Right ventricle myocardium inferior (tissue), 1 donor: ENCODE measurements at places on chromosomes 1 and 21. TPM values are rescaled to one million over a fixed set of nuclear protein-coding genes. Genes with fewer than 3 reads are reported as not detected.

GRCh38 chr1:180720753-180721152, 88.9 kb downstream of the XPR1 start:
- DNase-seq, result no peak

GRCh38 chr1:15966081-15966955, 9.6 kb downstream of the ZBTB17 start:
- no peak for DNase-seq

GRCh38 chr1:199545780-199546179, 481.7 kb upstream of the NR5A2 start:
- no peak for DNase-seq

DNA sequence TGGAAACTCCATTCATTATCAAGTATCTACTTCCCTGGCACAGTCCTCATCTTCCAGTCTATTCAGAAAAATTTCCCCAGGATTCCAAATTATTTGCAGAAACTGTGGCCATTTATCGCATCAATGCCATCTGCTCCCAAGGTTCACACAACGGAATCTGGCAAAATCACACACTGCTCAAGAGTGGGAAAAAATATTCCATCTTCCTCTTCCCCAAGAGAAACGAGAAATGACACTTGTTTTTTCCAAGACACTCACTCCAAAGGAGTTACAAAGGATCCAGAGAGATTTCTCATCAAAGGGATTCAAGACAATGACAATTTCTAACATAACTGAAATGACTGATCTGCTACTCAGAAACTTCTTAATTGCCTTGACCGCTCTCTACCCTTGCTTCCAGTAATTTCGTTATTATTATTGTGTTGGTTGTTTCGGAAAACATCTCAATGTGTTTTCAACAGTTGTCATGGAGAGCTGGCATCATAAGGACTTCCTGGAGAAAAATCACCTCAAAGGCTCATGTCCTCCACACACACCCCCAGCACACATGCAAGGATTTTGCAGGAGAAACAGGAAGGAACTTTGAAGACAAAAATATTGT, 128.0 kb downstream of the PSMG1 start:
- no peak for DNase-seq

DNA sequence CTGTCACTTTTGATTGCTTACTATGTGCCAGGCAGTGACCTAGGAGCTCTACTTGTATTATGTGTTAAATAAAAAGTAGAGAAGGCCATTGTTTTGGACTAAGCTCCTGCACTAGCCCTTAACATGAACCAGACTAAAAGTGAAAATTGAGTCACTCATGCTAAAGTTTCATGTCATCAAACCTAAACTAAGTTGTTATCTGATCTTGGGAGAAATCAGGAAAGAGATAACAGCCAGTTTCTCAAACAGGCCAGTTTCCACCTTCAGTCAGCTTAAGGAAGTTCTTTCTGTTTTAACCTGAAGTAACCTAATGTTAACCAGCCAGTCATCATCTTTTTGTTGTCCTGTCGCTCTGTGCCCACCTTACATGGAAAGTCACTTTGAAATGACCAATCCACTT, 102.1 kb upstream of the MARK1 start:
- DNase-seq, result no peak

GRCh38 chr1:234262754-234263105, 110.5 kb upstream of the COA6 start:
- no peak for DNase-seq

DNA sequence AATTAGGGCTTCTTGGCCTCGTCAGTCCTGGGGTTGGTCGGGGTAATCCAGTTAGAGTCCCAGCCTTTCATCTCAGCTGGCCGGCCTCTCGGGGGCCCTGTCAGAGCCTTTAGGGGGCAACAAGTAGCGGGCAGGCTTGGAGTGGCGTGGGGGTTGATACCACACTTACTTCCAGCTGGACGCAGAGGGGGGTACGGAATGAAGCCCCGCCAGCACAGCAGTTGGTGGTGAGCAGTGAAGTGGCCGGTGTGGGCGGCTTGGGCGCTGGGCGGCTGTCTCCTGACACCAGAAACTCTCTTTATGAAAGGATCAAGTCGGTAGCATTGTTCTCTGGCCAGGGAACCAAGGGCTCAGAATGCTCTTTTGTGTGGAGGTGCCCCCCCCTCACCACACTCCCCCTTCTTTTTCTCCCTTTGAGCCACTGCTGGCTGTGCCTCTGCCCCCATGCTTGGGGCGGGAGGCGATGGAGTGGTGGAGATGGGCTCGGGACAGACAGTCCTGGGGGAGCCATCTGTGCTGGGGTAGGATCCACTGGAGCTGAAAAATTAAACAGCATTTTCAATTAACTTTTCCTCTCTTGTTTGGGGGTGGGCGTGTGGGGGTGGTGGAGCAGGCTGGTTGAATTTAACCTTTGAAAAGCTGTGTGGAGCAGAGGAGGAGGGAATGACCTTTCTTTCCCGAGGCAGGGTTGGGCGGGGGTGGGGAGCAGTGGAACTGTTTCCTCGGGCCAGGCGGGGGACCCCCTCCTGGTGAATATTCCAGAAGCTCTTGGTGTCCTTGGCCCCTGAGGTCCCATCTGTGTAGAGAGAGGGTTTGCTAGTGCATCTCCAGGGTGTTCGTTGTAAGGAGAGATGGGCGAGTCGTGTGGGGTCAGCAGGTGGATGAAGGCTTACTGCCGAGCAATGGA, 102.7 kb downstream of the RNF220 start:
- DNase-seq, result no peak

GRCh38 chr1:154773551-154773950, 96.5 kb downstream of the KCNN3 start:
- DNase-seq, result no peak

Gene LRRC7
- 3.3 TPM for total RNA-seq

- DNase-seq, result no peak
Observed at GRCh38 chr1:46412893-46413595, 18.9 kb downstream of the FAAH start.

GRCh38 chr1:1945782-1946393, 26.8 kb upstream of the TMEM52 start:
- DNase-seq, result peak; percentile 60

Gene FCRL5
- total RNA-seq, result not detected

DNA sequence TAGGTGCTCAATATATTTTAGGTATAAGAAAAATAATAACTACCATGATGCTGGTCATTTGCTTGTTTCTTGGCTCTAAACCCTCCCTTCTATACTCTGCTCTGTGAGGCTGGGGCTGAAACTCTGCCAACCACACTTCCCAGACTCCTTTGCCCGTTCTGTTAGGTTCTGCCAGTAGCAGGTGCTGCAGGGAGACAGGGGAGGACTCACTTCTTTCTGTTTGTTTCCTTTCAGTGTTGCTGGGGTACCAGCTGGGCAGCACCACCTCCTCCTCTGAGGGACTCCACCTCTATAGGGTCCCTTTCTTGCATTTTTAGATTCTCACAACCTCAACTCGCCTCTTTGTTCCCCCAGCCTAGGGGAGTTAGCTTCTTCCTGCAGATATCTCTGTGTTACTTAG, 17.0 kb upstream of the SH2D2A start:
- no peak for DNase-seq

DNA sequence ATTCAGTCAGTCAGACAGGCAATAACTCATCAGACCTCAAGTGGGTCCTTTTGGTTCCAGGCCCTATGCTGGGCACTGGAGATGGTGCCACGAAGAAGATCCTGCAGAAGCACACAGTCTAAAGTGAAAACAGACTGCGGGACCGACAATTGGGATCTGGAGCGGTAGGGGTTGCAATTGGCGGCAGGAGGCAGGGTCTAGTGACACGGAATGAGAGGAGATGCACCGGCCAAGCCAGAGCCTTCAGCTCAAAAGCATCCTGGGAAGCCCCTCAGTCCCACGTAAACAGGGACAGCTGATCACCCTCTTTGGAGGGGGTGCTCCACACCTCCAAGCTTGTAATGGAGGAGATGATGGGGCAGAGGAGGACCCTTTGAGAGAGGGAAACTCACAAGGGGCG, 56.2 kb downstream of the KLHDC7A start:
- DNase-seq, result no peak

Gene NBPF10
- total RNA-seq, result 0.62 TPM

Gene MCOLN2
- 0.19 TPM for total RNA-seq

Gene NBPF11
- 3.4 TPM for total RNA-seq

DNA sequence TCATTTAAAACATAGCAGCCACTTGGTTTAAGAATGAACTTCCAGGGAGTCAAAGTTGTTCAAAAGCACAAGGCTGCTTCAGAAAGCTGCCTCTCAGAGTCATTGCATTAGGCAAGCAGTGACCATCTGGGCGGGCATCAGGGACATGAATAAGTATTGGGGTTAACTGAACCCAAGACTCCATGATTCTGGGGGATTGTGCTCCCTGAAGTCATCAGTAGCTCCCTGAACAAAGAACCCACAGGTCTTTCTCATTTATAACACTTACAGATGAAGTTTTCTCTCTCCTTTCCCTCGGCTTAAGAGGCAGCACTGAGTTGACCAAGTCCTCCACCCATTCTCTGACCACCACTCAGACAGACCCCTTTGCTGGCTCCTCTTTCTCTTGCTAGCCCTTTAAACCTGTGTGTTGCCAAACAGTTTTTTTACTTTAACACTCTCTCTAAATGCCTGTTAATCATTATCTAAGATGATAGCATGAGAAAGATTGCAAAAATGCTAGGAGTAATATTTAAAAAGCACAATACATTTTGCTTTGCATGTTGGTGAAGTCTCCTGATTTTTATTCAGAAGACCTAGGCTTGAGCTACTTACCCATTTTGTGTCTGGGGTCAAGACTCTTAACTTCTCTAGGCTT, 77.0 kb upstream of the ARHGAP29 start:
- no peak for DNase-seq

Gene EFNA4
- 2.1 TPM for total RNA-seq

Gene PLA2G2A
- total RNA-seq, result 332 TPM

- no peak for DNase-seq
Observed at GRCh38 chr1:39761557-39762260, 9.4 kb downstream of the OXCT2 start.

Gene GJB5
- not detected for total RNA-seq

Gene RPE65
- not detected for total RNA-seq

Gene MYOG
- not detected for total RNA-seq

DNA sequence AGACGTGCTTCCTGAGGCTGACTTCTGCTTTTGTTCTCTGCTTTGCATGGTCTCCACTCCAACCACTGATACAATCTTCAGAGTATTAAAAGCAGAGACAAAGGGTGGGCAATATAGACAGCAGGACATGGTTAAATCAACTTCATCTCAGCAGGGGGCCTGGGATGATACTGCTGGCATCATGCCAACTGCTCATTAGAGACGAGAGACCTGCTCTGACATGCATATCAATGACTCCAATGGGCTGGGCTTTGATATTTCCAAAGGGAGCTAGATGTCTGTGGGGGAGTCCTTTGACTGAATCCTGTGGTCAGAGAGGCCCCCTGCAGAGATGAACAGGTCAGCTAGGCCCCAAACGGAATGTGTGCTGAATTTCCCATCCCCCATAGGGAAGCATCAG, 106.6 kb downstream of the ACTL8 start:
- DNase-seq, result no peak

GRCh38 chr1:46254668-46255067, 7.1 kb downstream of the RAD54L start:
- no peak for DNase-seq

- no peak for DNase-seq
Observed at GRCh38 chr1:65827346-65827745, 34.7 kb downstream of the PDE4B start.

- no peak for DNase-seq
Observed at GRCh38 chr1:188017921-188018320, 1189.2 kb downstream of the PLA2G4A start.

Gene OR10R2
- not detected for total RNA-seq

- no peak for DNase-seq
Observed at GRCh38 chr1:175947771-175948170, 204.4 kb upstream of the TNR start.

- peak; percentile 87 for DNase-seq
Observed at GRCh38 chr21:42262831-42263231, 43.9 kb downstream of the ABCG1 start.

- no peak for DNase-seq
Observed at GRCh38 chr1:189819751-189820150, 657.9 kb downstream of the BRINP3 start.

Gene ZBTB8B
- not detected for total RNA-seq

Gene OR2L2
- not detected for total RNA-seq

DNA sequence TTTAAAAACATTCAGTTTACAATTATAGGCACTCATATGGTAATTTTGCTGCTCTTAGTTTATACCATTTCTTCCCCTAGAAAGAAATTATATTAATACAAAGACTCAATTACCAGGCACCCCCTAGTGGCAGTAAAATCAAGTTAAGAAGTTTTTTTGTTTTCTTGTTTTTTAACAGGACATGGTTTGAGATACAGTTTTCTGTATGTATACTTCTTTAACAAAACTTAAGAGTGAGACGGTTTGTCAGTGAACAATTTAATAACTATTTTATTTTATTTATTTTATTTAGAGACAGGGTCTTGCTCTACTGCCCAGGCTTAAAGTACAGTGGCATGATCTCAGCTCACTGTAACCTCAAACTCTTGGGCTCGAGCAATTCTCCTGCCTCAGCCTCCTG, 224.6 kb downstream of the FAF1 start:
- DNase-seq, result no peak

GRCh38 chr1:98104289-98104688, 183.5 kb upstream of the DPYD start:
- no peak for DNase-seq

- DNase-seq, result peak; percentile 63
Observed at GRCh38 chr1:228073061-228073856, 9.2 kb upstream of the ARF1 start.

GRCh38 chr1:238487931-238488330, 597.2 kb upstream of the ZP4 start:
- DNase-seq, result no peak

Gene CFHR1
- not detected for total RNA-seq

Gene APCS
- not detected for total RNA-seq

GRCh38 chr1:119791377-119791776, 19.9 kb downstream of the REG4 start:
- no peak for DNase-seq

DNA sequence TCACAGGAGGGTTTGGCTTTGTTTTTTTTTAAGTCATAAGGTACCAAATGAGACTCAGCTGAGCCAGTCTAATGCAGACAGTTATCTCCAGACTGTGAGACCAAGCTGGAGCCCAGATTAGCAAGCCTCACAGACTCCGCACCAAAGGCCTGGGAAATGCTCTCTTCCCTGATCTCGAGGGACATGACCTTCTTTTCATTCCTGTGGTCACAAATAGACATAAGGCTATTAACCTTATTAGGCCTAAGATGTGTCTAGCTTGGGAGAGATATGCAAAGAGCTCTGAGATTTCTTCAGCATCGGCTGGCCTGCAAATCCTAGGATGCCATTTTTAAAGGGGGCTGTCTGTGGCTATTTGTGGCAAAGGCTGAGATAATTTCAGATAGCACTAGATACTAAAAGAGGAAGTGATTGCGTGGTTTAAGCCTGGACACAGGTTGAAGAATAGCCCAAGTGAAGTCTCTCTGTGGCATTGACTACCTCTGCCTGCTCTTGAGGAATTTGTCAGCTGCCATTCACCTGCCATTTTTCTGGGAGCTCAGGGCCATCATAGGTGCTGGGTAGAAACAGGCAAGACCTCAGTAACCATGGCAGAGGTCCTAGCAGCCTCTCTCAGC, 301.3 kb downstream of the SIPA1L2 start:
- no peak for DNase-seq

- no peak for DNase-seq
Observed at GRCh38 chr1:165119086-165119485, 237.4 kb downstream of the LMX1A start.

- DNase-seq, result no peak
Observed at GRCh38 chr1:70205071-70205433, 327 bp downstream of the LRRC40 start.
